CD8-positive, alpha-beta memory T cell (primary cell): ENCODE measurements at places on chromosomes 7 and 10. TPM values are rescaled to one million over a fixed set of nuclear protein-coding genes. Genes with fewer than 3 reads are reported as not detected.

DNA sequence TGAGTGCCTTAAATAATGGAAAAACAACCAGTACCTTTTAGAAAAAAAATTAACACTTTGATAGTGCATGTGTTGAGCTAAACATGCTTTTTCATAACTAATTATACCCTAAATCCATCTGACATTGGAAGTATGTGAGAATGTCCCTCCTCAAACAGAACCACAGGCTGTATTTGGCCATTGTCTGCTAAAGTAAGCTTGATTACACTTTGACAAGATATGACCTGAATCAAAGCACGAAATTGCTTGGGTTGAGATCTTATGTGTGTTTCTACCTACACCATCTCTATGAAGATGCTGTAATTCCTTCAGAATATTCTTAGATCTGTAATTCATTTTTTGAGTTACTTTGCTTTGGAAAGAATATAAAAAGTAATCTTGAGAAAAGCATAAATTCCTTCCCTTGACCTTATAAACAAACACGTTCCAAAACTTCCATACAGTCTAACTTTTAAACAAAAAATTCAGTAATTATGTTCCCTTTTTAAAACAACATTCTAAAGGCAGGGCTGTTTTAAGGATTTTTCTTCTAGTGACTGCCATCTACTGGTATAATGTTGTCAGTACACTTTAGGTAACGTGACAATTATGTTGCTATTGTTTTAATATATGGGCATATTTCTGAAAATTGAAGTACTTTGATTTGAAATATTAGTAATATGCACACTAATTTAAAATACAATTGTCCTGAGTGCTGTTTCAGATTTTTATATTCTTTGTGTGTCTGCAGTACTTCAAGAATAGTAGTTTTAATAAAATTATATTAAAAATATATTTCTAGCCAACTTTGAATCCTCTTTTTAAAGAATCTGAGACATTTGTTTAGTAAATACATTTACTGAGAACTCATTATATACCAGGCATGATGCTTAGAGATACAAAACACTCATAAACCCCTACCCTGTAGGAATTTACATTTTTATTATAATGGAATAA lies 20.9 kb downstream of the CD36 start:
- DNase-seq, result no peak
- H3K4me1 ChIP-seq, result no peaks in the 10 kb centered on the region
- no peak overlapping the region for H3K27ac ChIP-seq
- no peaks in the 10 kb centered on the region for H3K27me3 ChIP-seq
- H3K36me3 ChIP-seq, result no peaks in the 10 kb centered on the region
- H3K4me3 ChIP-seq, result no peak overlapping the region

Gene FAM241B
- total RNA-seq, result 10.6 TPM

Gene NANOS1
- total RNA-seq, result 0.22 TPM

DNA sequence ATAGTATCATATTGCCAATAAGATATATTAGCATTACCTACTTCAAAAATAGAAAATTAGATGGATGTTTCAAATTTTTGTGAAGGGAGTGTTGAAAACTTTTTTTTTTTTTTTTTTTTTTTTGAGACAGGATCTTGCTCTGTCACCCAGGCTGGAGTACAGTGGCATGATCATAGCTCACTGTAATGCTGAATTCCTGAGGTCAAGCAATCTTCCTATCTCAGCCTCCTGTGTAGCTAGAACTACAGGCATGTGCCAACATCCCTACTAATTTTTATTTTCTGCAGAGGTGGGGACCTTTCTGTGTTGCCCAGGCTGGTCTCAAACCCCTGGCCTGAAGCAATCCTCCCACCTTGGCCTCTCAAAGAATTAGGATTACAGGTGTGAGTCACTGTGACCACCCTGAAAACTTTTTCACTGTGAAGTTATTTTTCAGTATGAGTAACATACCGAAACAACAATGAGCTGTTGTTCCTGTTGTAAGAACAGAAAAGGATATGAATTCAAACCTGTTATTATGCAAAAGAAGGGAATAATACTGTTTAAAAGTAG lies 266.9 kb downstream of the NEBL start:
- no peak overlapping the region for H3K4me3 ChIP-seq
- H3K27ac ChIP-seq, result no peak overlapping the region
- H3K27me3 ChIP-seq, result no peaks in the 10 kb centered on the region
- H3K36me3 ChIP-seq, result no peaks in the 10 kb centered on the region

DNA sequence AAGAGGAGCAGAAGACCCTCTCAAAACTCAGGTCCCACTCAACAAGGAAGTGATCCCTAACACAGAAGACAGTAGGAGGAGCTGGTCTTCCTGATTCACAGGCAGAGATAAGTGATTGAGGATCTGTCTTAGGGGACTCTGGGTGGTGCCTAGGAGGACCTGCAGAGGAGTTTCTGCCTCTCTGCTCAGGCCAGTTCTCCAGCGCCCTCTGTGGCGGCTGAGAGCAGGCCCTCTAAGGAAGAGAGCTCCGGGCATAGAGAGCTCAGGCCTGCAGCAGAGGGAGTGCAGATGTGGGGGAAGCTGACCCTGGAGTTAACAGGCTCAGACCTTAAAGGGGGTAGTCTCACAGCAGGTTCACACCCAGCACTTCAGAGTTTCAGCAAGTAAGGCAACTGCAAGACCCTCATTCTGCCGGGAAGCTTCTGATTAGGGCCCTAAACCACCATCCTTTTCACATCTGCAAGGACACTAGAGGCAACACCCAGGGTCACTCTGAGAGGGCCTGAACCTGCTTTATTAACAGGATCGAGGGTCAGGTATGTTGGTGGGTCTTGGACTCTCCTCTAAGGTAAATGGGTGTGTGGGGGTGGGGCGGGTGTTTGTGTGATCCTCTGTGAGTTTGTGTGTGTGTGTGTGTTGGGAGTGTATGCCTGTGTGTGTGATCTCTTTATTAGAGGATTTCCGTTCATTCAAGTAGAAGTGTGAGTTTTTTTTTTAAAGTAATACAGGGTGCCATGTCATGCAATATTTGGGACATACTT lies 57.6 kb upstream of the TARP start:
- H3K27me3 ChIP-seq, result no peaks in the 10 kb centered on the region
- H3K4me1 ChIP-seq, result peaks cover 17% of the 10 kb centered on the region
- peak overlapping the region; percentile 43 for H3K27ac ChIP-seq
- H3K4me3 ChIP-seq, result peak overlapping the region; percentile 39

Gene STAG3
- 5.1 TPM for total RNA-seq

- no peaks in the 10 kb centered on the region for H3K36me3 ChIP-seq
These were observed 28.0 kb downstream of the GRK5 start for GRCh38 chr10:119235356-119235755.

DNA sequence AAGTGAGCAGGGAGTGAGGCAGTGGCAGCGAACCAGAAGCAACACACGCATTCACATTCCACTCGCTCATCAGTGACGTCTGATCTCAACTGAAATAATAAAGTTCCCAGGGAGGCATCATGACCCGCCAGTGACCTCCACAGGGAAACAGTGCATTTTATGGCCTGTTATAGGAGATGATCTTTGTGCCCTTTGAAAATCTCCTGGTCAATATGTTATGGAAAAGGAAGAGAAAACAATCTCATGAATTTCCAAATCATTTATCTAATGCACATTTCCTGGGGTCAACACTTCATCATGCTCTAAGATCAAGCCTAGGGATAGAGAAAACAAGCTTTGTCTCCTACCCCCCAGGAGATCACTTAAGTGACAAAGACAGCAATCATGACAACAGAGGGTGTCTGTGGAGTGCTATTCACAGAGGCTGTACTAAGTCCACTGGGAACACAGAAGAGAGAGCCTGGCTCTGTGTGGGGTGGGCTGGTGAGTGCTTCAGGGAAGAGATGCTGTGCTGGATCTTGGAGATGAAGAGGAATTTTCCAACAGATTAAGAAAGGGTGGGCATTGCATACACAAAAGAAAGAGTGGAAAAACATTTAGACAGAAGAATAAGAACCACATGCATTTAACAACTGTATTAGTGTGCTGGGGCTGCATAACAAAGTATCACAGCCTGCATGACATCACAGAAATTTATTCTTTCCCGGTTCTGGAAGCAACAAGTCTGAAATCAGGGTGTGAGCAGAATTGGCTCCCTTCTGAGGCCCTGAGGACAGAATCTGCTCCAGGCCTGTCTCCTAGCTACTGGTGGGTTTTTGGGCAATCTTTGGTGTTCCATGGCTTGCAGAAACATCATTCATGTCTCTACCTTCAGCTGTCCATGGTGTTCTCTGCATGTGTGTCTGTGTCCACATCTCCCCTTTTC lies 613.9 kb upstream of the IGFBP3 start:
- no peak overlapping the region for H3K4me3 ChIP-seq
- H3K27me3 ChIP-seq, result no peaks in the 10 kb centered on the region
- no peak overlapping the region for H3K27ac ChIP-seq
- DNase-seq, result no peak

DNA sequence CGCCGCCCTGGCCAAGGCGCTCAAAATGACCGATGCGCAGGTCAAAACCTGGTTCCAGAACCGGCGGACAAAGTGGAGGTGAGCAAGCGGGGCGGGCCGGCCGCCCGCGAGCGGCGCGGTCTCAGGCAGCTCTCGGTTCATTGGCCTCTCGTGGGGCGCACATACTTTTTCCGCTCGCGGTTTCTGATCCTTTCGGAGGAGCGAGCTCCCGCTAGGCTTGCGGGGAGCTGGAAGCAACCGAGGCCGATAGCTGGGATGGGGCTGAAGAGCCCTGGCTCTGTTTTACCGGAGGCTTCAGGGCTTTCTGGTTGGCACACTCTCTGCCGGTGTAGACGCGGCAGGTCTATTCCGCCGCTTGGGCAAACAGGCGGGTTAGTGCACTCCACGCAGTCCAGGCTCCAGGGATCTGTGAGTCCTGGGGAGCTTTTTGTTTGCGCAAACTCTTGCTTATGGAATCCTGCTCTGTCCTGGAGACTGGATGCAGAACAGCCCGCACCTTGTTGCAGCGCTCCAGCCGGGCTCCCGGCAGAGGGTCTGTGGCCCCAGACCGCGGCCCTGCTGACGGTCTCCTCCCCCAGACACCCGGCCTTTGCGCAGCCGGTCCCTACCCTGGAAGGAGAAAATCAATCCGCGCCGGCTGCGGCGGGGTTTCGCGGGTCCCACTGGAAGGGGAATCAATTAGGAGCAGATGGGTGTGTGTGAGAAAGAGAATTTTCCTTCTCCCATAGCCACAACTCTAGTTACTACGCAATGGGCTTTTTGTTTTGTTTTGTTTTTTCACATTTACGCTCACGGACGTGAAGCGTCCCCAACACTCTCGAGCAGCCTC lies 3.4 kb downstream of the TLX1 start:
- peak overlapping the region; percentile 59 for H3K27ac ChIP-seq
- H3K36me3 ChIP-seq, result no peaks in the 10 kb centered on the region
- H3K4me3 ChIP-seq, result no peak overlapping the region
- peaks cover 73% of the 10 kb centered on the region for H3K27me3 ChIP-seq
- peaks cover 13% of the 10 kb centered on the region for H3K4me1 ChIP-seq

- no peaks in the 10 kb centered on the region for H3K36me3 ChIP-seq
- no peaks in the 10 kb centered on the region for H3K27me3 ChIP-seq
- no peak for DNase-seq
These were observed 1.6 kb upstream of the PILRA start for GRCh38 chr7:100371561-100372171.

Gene NPM3
- total RNA-seq, result 217 TPM

Gene GCK
- total RNA-seq, result 1.0 TPM

- H3K27ac ChIP-seq, result no peak overlapping the region
- no peaks in the 10 kb centered on the region for H3K36me3 ChIP-seq
- DNase-seq, result no peak
- H3K4me1 ChIP-seq, result no peaks in the 10 kb centered on the region
These were observed 6.7 kb downstream of the COL1A2 start for GRCh38 chr7:94401428-94401814.

Gene ATP5F1C
- total RNA-seq, result 309 TPM

DNA sequence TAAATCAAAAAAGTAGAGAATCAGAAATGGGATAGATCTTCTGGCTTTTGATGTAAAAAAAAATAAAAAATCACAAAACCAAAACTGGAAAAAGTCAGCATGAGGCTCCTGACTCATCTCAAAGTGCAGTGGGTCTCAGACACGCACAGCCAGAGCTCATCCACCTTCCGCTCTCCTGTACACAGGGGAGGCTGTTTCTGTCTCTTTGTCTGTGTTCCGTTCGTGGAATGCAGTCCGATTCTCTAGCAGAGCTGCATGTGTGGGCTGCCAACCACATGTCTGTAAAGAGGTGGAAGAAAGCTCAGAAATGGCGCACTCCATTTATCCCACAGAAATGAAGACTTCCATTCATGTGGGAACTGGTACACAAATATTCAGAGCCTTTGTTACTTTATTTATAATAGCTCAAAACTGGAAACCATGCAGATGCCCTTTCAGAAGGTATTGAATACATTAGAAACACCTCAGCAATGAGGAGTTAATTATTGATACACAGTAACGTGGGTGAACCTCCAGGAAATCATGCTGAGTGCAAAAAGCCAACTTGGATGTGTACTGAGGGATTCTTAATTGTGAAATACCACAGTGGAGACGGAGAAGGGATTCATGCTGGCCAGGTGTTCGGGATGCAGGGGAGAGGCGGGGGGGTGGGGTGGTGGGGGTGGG lies 123.3 kb downstream of the TRRAP start:
- no peaks in the 10 kb centered on the region for H3K4me1 ChIP-seq
- no peaks in the 10 kb centered on the region for H3K27me3 ChIP-seq
- peaks cover 31% of the 10 kb centered on the region for H3K36me3 ChIP-seq
- no peak overlapping the region for H3K27ac ChIP-seq
- DNase-seq, result no peak

Gene MACROH2A2
- total RNA-seq, result 2.9 TPM

- H3K27me3 ChIP-seq, result no peaks in the 10 kb centered on the region
- H3K4me1 ChIP-seq, result no peaks in the 10 kb centered on the region
- H3K27ac ChIP-seq, result no peak overlapping the region
- no peak for DNase-seq
These were observed 80.2 kb downstream of the ZEB1 start for GRCh38 chr10:31399171-31399570.

- H3K4me3 ChIP-seq, result no peak overlapping the region
- no peak for DNase-seq
- H3K27ac ChIP-seq, result no peak overlapping the region
- no peaks in the 10 kb centered on the region for H3K36me3 ChIP-seq
- no peaks in the 10 kb centered on the region for H3K4me1 ChIP-seq
These were observed 606.2 kb upstream of the TEX47 start for GRCh38 chr7:89401690-89402089.

- DNase-seq, result no peak
- H3K27ac ChIP-seq, result no peak overlapping the region
- H3K4me3 ChIP-seq, result peak overlapping the region; percentile 43
These were observed 10.2 kb downstream of the ZC3HAV1 start for GRCh38 chr7:139099172-139099947.

Gene KMT2C
- 45.3 TPM for total RNA-seq

GRCh38 chr7:69836702-69837101 lies 238.4 kb downstream of the AUTS2 start:
- no peaks in the 10 kb centered on the region for H3K4me1 ChIP-seq
- no peak overlapping the region for H3K4me3 ChIP-seq
- no peaks in the 10 kb centered on the region for H3K27me3 ChIP-seq

Gene ST8SIA6
- total RNA-seq, result not detected

Gene TFPI2
- total RNA-seq, result not detected

Gene OR2A14
- not detected for total RNA-seq

DNA sequence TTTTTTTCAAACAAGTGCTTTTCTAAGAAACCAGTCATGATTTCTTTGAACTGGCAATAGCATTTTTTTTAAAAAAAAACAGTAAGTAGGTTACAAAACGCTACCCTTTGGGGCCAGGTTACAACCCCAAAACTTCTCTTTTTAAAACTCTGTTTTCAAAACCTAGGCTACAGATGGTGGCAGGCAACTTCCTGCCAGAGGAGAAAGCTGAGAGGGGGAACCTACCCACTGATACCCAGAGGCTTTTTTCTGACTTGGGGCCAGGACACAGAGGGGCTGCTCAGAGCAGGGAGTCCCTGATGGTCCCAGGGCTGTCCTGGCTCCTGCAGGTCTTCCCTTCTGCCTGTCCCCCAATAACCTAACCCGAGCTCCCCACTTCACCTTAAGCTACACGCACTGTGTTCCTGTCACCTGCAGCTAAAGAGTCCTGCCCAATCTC lies 6.9 kb downstream of the STN1 start:
- H3K4me3 ChIP-seq, result peak overlapping the region; percentile 40
- DNase-seq, result peak; percentile 26
- H3K27me3 ChIP-seq, result no peaks in the 10 kb centered on the region
- H3K36me3 ChIP-seq, result no peaks in the 10 kb centered on the region
- H3K4me1 ChIP-seq, result peaks cover 90% of the 10 kb centered on the region
